ENCODE measurements at places on chromosomes 13 and 19.

GRCh38 chr19:33868076-33868735 is 71.5 kb downstream of the KCTD15 start:
- no peak for DNase-seq

- no peak for DNase-seq
Measured at GRCh38 chr19:36026091-36026876, 6.4 kb downstream of the CLIP3 start.

- DNase-seq, result peak; percentile 67
Measured at GRCh38 chr19:16470911-16471811, 609 bp downstream of the EPS15L1 start.

GRCh38 chr19:574658-575526 is 2.5 kb downstream of the BSG start:
- peak; percentile 53 for DNase-seq

- no peak for DNase-seq
Measured at GRCh38 chr13:33445476-33445875, 159.9 kb upstream of the STARD13 start.

DNA sequence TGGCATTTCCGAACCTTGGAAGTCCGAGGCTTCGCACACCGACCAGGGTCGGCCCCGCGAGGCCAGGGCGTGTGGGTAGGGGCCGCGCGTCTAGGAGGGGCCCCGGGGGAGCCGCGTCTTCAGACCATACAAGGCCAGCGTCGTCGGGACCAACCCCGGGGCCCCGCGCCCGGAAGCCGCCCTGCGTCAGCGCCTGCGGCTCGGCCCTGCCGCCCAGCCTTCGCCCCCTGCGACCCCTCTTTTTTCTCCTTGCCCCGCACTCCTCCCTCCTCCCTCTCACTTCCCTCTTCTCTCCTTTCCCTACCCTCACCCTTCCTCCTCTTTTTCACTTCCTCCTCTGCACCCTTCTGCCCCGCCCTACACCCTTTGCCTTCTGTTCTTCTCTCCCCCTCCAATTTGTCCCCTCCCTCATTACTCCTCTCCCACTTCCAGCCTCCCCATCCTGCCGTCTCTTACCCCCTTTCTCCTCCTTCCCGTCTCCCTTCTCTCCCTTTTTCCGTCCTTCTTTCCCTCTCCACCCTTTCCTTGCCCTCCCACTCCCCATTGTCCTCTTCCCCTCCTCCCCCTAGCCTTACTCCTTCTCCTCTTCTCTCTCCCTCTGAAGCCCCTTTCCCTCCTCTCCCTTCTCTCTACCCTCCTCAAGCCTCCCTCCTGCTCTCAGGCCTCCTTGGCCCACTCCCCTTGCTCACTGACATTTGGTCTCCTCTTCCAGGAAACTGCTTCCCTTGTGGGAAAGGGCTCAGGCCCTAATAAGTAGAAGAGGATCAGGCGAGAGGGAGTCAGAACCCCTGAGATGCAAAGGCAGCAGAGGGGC is 2.2 kb upstream of the PLEKHG2 start:
- peak; percentile 70 for DNase-seq

GRCh38 chr13:40818926-40819325 is 29.5 kb downstream of the SLC25A15 start:
- DNase-seq, result no peak

DNA sequence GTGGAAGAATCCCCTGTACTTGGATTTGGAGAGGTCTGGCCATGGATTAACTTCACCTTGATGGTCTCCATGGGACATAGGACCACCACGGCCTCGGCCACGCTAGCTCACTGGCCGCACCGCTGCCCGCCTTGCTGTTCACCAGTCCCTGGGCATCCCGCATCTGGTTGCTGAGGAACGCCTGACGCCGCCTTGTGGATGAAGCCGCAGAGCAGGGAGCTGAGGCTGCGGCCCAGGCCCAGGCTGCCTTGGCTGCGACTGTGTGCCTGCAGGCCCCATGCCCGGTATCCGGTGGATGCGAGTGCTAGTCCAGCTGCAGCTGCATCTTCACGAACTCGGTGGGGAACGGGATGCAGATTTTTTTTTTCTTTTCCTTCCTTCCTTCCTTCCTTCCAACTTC is 1407.1 kb downstream of the UQCRFS1 start:
- DNase-seq, result no peak

GRCh38 chr13:113787694-113788093 is 28.7 kb downstream of the TMEM255B start:
- no peak for DNase-seq

GRCh38 chr13:49046002-49046401 is 70.3 kb downstream of the FNDC3A start:
- no peak for DNase-seq

DNA sequence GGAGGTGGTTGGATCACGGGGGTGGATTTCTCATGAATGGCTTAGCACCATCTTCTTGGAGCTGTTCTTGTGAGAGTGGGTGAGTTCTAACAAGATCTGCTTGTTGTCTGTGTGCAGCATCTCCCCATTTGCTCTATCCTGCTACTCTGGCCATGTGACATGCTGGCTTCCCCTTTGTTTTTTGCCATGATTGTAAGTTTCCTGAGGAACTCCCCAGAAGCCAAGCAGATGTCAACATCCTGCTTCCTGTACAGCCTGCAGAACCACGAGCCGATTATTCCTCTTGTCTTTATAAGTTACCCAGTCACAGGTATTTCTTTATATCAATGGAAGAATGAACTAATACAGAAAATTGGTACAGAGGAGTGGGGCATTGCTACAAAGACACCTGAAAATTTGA is 2.3 kb upstream of the SIGLEC12 start:
- no peak for DNase-seq

DNA sequence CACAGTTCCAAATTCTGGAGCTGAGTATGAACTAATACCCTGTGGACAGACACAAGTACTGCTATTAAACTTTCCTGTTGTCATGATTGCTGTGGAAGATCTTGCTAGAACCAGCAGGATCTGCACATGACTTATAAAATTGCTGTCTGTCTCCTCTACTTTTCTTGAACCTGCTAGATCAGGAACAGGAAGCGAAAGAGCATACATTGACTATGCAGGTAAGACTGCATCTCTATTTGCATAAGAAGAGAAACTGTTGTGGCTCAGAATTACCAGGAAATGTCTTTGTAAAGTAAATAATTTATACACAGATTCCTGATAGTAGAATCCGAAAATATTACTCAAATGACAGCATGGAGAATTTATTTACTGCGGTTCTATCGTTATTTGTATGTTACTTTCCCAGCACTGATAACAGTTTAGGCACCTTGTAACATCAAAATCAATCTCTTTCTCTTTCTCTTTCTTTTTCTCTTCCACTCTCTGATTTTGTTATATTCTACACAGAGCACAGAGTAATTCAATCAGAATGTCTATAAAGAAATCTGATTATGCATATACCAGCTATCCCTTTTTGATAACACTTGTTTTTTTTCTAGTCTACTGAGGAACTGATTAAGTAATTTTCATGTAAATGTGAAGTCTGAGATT is 226.5 kb downstream of the MYO16 start:
- no peak for DNase-seq

DNA sequence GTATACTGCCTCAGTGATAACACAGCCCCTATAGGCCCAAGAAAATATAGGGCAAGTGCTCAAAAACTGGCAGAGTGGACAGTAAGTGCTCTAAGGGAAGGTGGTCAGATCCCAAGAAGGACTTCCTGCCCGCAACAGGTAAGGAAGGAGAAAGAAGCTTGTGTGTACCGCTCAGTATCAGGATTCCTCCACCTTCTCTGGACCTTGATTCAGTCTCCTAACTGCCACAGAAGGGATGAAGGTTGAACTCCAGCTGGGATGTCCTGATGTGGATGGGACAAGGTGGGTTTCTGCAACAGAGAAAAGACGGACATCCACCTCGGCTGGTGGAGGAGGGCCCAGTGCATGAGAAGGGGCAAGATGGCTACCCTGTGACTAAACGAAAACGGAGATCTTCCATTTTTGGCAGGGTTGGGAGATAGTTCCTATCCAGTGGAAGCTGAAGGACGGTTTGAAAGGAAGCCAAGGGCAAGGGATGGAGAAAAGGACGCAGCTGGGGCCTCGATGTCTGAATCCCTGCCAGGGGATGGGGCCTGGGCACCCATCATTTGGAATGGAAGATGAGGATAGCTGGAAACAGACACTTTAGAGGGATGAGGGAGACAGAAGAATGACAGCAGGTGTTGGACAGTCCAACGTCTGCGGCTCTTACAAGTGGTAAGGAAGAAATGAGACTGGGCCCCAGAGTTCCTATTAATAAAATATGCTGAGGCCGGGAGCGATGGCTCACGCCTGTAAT is 1.3 kb upstream of the ATF5 start:
- DNase-seq, result no peak

DNA sequence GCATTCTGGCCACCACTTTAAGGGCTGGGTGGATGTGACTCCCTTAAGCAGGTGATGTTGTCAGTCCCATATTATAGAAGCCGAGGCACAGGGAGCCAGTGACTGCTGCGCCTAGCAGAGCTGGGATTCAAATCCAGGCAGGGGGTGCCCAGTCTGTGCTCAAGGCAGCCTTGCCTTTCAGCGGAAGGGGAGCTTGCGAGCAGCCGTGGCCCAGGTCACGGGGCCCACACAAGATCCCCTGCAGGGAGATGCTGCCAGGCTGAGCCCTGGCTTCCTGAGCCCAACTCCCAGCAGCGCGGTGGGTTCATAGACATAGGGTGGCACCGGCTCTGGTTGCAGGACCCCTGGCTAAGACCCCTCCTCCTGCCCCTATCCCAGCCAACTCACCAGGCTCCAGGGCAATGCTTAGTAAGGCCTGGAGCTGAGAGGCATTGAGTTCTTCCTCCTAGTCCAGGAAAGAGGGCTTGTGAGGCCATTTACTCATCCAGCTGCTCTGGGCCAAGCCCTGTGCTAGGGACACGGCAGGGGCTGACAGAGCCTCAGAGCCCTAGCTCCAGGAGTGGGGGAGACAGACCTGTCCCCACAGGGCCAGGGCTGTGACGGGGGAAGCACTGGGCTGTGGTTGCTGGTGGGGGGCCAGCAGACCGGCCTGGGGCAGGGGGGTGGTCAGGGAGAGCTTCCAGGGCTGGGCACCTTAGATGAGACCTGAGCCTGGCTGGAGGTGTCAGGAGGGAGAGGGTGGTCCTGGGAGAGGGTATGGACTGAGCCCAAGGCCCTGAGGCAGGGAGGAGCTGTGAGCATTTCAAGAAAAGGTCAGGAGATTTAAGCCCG is 9.6 kb downstream of the CAPN12 start:
- no peak for DNase-seq

GRCh38 chr13:100160450-100160849 is 71.6 kb downstream of the PCCA start:
- no peak for DNase-seq

DNA sequence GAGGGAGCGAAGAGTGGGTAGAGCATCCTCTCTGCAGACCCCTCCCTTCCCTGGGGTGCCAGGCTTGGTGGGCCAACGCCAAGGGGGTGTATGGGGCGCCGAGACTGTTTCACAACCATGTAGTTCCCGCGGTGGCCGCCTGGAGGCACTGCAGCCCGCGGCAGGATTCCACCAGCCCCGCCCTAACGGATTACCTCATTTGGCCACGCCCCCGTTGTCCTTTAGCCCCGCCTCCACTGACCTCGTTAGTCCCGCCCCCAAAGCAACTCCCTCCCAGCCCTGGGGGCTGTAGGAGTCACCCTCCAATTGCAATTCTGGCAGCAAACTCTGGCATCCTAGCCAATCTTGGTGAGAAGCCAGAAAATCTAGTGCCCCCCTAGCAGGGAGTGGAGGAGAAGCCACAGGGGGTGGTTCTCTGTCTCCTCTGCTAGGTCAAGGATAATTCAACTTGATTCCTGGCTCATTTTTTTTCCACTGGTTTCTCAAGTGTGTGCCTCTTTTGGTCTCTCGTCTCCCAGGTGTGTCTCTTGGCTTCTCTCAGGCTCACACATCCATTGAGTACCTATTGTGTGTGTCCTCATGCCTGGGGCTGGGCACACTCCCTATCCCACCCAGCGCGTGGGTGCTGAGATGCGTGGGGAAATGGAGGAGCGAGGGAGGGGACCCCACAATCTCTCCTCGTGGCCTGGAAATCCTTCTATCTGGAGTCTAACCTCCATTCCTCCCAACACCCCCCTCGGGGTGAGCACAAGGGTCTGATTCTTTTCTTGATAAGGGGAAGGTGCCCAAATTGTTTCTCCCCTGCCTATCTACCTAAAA is 2.0 kb downstream of the OLFM2 start:
- DNase-seq, result peak; percentile 46

DNA sequence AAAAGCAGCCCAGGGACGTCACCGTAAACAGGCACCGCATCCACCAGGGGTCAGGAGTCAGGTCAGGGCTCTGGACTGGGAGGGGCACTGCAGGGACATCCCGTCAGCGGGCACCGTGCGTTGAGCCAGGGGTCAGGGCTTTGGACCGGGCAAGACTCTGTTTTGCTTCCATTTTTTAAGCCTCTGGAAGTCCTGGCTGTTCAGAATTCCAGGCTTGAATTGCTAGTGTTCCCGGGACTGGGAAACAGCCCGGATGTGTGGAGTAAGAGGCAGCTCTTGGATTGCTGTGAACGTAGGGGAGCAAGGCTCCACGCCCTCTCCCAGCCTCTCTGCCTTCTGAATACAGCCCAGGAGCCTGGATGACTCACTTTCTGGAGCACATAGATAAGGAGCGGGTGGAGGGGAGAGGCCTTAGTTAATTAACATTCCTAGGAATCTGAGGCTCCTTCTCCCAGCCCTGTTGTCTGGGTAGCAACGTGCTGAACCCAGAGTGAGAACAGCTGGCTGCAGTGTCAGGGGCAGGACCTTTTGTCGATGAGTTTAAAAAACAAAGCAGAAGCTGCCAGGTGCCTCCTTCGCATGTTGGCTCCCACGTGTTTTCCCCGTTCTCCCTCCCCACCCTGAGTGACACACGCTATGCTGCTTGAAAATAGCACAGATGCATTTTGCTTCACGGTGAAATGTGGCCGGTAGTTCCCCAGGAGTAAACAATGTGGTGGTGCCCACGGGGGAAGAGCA is 21.9 kb downstream of the ATP11A start:
- peak; percentile 80 for DNase-seq

GRCh38 chr19:6524311-6524710 is 6.5 kb upstream of the TNFSF9 start:
- no peak for DNase-seq

- no peak for DNase-seq
Measured at GRCh38 chr13:24080134-24080533, 80.4 kb upstream of the SPATA13 start.

GRCh38 chr13:114099191-114099590 is 33.2 kb downstream of the RASA3 start:
- DNase-seq, result peak; percentile 83
